Activated effector memory CD4-positive, alpha-beta T cell treated with anti-CD3 and anti-CD28 coated beads, Interleukin-2, amount 50 U/mL, for 16 hours (primary cell): ENCODE measurements at places on chromosomes 1 and 21.

- DNase-seq, result no peak
These were observed 227.0 kb downstream of the PBX1 start for GRCh38 chr1:164785841-164786534.

GRCh38 chr1:10904396-10905358 lies 107.8 kb upstream of the TARDBP start:
- peak; percentile 62 for DNase-seq

- DNase-seq, result no peak
These were observed 1911.8 kb downstream of the MRPL39 start for GRCh38 chr21:23695443-23695842.

DNA sequence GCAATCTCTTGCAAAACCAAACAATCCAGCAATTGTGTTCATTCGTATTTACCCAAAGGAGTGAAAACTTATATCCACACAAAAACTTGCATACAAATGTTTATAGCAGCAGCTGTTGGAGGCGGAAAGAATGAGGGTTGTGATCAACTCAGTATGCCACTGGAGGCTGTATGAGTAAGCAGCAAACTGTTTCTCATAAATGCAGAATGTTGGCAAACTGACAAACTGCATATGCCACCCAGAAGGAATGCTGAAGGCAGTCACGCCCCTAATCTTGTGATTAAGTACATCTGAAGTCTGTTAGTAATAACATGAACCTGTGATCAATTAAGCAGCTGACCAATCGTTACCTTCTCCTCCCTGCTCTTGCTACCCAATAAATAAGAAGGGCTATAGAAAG lies 60.5 kb upstream of the CR2 start:
- no peak for DNase-seq

DNA sequence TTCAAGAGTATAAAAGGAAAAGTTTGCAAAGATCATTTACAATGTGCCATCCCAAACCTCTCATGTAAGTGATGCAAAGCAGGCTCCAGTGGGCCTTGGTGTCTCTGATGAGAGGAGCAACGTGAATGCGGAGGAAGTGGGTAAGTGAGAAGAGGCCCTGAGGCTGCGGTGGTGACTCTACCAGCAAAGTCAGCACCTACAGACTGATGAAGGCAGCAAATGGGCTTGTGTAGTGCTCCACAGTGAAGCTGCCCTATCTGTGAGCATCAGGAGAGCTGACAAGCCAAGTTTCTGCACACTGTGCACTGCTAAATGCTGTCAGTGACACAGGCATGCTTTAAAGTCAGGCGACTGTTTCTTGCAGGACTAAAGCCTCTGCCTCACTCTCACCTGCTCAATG lies 15.6 kb upstream of the RAP1A start:
- peak; percentile 89 for DNase-seq

DNA sequence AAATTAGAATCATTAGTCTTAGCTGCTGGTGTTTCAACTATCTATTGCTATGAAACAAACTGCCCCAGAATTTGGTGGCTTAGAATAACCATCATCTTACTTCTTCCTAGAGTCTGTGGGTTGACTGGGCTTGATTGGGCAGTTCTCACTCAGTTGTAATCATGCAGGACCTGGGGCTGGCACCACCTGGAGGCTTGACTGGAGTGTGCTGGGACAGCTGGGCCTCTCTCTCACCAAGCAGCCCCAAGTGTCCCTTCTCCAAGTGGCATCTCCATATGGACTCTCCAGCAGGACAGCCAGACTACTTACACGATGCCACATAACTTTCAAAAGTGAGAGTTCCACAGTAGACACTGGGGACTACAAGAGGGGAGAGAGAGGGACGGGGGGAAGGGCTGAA lies 140.3 kb upstream of the ATP1B1 start:
- DNase-seq, result no peak

DNA sequence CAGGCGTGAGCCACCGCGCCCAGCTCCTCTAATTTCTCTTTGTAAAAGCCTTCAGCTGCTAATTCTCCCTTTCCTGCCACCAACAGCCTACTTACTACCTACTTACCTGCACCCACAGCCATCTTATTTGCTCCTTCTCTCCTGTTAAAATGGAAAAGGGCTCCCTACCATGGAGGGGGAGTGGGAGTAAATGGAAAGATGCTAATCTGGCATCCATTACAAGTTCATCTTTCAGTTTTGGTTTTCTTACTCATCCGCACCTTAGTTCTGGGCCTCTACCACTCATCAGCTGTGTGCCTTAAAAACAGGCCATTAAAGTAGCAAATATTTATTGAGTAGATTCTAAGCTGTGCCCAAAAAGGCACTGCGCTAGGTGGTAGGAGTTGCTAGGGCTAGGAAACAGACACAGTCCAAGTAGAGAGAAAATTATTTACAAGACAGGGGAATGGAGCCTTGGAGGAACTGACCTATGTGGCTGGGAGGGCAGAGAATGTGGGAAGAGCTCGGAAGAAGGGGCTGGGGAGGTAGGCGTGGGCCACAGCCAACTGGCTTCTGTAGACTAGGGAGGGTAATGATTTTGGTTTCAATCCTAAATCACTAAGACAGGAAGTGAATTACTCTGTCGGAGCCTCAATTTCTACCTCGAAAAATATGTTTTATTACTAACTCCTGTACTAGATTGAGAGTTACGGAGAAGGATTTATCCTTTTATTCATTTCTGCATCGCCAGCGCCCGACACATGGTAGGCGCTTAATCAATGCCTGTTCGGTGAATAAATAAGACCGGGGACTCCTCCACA lies 685 bp upstream of the DDI2 start:
- DNase-seq, result no peak

DNA sequence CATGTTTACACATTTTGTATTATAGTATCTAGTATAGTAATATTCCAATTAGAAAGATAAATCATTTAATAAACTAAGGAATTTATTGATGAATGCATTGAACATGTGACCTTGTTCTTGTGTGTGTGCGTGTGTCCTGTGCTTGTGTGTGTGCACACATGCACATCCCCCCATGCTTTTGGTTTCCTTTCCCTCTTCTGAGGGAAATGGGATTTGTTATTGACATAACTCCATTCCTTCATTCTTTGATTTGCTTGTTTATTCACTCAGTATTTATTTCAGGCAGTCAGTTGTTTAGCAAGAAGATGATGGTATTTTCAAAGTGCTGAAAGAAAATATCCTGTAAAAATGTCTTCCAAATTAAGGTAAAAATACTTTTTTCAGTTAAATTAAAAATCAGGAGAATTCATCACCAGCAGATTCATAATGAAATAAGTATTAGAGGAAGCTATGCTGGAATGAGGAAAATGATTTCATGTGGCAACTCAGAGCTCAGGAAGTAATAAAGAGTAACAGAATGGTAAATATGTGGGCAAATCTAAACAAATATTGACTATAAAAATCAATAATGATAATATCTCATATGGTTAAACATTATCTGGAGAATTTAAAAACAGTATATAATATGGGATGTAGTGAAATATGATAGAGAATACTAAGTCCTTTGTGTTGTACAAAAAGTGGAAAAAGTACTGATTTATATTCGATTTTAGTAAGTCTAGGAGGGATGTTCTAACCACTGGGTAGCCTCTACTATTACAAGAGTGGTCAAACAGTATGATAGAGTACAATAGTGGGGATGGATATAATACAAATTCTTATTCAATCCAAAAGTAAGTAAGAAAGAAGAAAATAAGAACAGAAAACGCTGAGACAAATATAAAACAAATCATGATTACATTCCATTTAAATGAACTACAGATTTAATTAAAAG lies 35.2 kb upstream of the SIPA1L2 start:
- DNase-seq, result no peak

DNA sequence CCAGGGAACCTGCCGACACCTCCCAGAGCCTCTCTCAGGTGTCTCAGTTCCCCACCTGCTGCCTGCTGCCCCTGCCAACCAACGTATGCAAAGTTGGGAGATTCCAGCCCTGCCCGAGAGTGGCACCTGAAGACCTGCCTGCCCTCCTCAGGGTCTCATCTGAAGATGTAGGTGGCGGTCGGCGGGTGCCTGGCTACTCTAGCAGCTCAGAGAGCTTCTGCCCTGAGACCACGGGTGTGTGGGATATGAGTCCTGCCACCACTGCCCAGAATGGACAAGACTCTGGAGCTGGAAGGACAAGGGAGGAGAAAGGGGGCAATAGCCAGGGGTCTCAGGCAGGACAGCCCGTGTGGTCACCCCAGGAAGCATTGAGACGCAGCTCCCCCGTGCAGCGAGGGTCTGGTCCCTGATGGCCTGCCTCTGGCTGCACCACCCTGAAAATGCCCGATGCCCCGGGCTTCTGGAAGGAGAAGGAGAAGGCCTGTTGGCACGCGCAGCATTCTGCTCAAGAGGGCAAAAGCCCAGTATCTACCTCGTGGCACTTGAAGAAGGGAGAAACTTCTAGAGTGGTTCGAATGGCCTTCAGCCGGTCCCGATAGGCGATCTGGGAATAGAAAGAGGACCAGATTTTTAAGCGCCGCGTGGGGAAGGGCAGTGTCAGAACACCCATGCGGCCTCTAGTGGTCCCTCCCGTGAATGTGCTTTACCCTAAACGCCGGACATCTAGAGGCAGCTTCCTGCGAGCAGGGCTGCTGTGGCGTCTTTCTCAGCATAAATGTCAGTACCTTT lies 88.8 kb downstream of the STUM start:
- peak; percentile 63 for DNase-seq

- DNase-seq, result no peak
These were observed 104.0 kb upstream of the ZNF678 start for GRCh38 chr1:227459326-227459841.

GRCh38 chr1:50857702-50858101 lies 102.4 kb downstream of the FAF1 start:
- DNase-seq, result no peak

- DNase-seq, result no peak
These were observed 73.6 kb upstream of the NBPF3 start for GRCh38 chr1:21366288-21366687.

GRCh38 chr1:232486454-232487207 lies 143.3 kb downstream of the SIPA1L2 start:
- no peak for DNase-seq

- DNase-seq, result no peak
These were observed 7.3 kb downstream of the KRTAP22-2 start for GRCh38 chr21:30582870-30583269.

DNA sequence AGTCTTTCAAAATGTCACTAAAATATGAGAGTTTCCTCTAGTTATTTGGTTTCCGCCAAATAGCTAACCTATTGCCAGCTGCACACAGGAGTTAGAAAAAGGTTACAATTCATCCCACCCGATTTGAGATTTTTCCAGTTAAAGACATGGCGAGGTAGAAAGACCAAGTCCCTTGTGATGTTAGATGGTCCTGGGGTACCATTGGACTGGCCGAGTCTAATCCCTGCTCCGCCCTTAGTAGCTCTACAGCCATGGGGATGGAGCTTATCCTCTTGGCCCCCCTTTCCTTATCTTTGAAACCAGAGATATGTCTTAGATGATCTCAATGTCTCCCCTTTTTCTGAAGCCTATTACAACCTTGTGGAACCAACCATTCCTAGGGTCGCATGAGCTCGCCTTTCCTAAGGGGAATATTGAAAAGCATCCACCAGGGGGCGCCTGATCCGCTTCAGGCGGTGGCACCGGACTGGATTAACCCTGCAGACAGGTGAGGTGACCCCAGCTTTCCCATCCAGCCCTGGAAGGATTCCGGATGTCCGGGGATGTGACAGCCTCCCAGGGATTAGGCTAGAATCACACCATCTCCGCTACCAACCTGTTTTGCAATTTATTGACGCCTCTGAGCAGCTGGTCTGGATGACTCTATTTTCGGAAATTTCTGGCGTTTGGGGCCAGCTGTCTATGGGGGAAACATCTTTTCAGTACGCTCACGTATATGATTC lies 68.3 kb upstream of the SIM2 start:
- DNase-seq, result peak; percentile 85

GRCh38 chr1:94522304-94522703 lies 19.3 kb downstream of the F3 start:
- no peak for DNase-seq

GRCh38 chr1:72432645-72433267 lies 150.4 kb upstream of the NEGR1 start:
- no peak for DNase-seq

DNA sequence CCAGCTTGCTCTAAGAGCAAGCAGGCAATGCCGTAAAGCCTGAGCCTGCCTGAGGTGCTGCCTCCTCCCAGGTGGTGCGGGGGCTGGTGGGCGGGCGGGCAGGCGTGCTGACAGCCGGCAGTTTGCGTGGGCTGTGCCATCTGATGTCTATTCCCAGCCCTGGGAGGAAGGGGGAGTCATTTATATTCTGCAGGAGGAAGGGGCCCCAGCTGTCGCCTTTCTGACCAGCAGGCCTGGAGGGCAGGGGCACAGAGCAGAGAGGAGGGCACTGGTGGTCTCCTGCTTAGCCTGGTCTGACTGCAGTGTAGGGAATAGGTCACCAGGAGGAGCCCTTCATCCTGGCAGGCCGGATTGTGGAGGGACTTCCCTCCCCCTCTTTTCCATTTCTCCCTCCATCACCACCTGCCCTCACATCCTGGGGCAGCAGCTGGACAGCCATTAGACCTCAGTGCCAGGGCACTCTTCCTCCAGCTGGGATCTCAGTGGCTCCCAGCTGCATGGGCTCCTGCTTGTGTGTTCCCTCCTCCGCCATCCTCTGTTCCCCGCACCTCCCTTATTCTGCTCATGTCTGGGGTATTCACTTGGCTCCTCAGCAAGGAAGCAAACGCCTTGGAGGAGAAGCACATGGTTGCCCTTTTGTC lies 4.4 kb downstream of the CYB561D1 start:
- peak; percentile 69 for DNase-seq
